Keratinocyte (primary cell): ENCODE measurements at places on chromosomes 13 and 19.

- H3K36me3 ChIP-seq = no peaks in the 10 kb centered on the region
- no peaks in the 10 kb centered on the region for H3K27me3 ChIP-seq
- H3K4me3 ChIP-seq = no peak overlapping the region
- no peak overlapping the region for H3K27ac ChIP-seq
- H3K4me1 ChIP-seq = peaks cover 7% of the 10 kb centered on the region
Observed at GRCh38 chr13:105804561-105805190, 730.8 kb downstream of the EFNB2 start.

DNA sequence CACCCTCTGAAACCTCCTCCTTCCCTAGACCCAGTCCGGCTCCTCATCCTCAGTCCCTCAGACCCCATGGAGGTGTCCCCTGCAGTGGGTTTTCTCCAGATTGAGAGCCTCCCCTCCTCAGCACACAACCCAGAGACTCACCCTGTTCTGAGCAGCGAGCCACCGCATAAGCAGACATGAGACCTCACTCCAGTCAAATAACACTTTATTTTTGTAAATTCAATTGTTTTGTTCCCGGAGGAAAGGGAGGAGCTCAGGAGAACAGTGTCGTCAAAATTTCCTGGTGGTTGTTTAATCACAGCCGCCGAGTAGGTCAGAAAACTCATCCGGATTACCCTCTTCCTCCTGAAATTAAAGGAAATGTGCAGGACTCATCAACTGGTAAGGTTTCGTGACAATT lies 57.5 kb downstream of the ERICH4 start:
- no peak overlapping the region for H3K27ac ChIP-seq
- no peaks in the 10 kb centered on the region for H3K36me3 ChIP-seq
- H3K27me3 ChIP-seq = no peaks in the 10 kb centered on the region

- peak within 1 kb of the TSS; percentile 58 for H3K27ac ChIP-seq
- H3K27me3 ChIP-seq = no peaks in the 10 kb centered on the region
- peak; percentile 50 for DNase-seq
- H3K4me1 ChIP-seq = peaks cover 3% of the 10 kb centered on the region
- H3K36me3 ChIP-seq = no peaks in the 10 kb centered on the region
- H3K4me3 ChIP-seq = peak within 1 kb of the TSS; percentile 45
Observed at GRCh38 chr19:57769345-57770131, at the start of gene ZNF586. TSS of gene ZNF586 (plus strand) at chr19:57769676. CDS start at chr19:57769843, 167 bp downstream.

GRCh38 chr13:33229446-33230177 lies 55.9 kb downstream of the STARD13 start:
- H3K4me3 ChIP-seq = no peak overlapping the region
- peaks cover 46% of the 10 kb centered on the region for H3K4me1 ChIP-seq
- peaks cover 6% of the 10 kb centered on the region for H3K36me3 ChIP-seq
- no peaks in the 10 kb centered on the region for H3K27me3 ChIP-seq

DNA sequence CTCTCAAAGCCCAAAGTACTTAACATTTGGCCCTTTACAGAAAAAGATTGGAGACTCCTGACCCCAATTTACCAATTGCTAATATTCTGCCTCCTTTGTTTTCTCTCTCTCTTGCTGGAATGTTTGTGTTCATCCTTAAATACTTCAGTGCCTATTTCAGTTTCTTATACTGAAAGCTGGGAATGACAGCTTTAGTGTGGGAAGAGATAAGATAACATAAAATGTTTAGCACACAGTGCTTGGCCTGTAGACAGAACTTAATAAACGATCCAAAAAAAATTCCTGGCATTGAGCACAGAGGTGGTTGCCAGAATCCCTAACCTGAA lies 3.0 kb upstream of the PLEKHF1 start:
- peak overlapping the region; percentile 31 for H3K4me3 ChIP-seq
- H3K27ac ChIP-seq = peak overlapping the region; percentile 94
- no peaks in the 10 kb centered on the region for H3K27me3 ChIP-seq
- no peak for DNase-seq
- peaks cover 39% of the 10 kb centered on the region for H3K4me1 ChIP-seq
- no peaks in the 10 kb centered on the region for H3K36me3 ChIP-seq

- H3K4me3 ChIP-seq = no peak overlapping the region
- no peaks in the 10 kb centered on the region for H3K27me3 ChIP-seq
- peaks cover under 1% of the 10 kb centered on the region for H3K36me3 ChIP-seq
- no peaks in the 10 kb centered on the region for H3K4me1 ChIP-seq
- DNase-seq = no peak
Observed at GRCh38 chr13:50955241-50955640, 45.6 kb downstream of the RNASEH2B start.

DNA sequence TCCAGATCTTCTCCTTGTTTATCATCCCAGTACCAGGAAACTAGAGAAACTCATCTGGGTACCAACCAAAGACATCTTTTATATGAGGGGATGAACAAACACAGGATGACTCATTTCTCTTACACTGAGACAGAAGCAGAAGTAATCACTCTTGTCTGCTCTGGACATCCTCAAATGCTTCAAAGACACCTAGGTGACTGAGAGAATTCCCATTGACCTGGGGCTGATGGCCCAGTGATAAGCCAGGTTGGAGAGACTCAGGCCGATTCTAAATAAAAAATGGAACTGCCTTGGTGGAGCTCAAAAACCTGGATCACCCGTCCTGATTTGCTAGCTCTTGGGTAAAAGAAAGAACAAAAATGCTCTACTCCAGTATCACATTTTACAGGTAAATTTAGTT lies 182.2 kb downstream of the ZNF486 start:
- no peak overlapping the region for H3K27ac ChIP-seq
- H3K27me3 ChIP-seq = no peaks in the 10 kb centered on the region
- no peaks in the 10 kb centered on the region for H3K4me1 ChIP-seq
- no peak overlapping the region for H3K4me3 ChIP-seq
- no peaks in the 10 kb centered on the region for H3K36me3 ChIP-seq

- H3K27ac ChIP-seq = peak overlapping the region; percentile 52
- H3K36me3 ChIP-seq = peaks cover 19% of the 10 kb centered on the region
- peaks cover 72% of the 10 kb centered on the region for H3K4me1 ChIP-seq
- no peak overlapping the region for H3K4me3 ChIP-seq
Observed at GRCh38 chr19:15294561-15294990, 37.8 kb downstream of the BRD4 start.

DNA sequence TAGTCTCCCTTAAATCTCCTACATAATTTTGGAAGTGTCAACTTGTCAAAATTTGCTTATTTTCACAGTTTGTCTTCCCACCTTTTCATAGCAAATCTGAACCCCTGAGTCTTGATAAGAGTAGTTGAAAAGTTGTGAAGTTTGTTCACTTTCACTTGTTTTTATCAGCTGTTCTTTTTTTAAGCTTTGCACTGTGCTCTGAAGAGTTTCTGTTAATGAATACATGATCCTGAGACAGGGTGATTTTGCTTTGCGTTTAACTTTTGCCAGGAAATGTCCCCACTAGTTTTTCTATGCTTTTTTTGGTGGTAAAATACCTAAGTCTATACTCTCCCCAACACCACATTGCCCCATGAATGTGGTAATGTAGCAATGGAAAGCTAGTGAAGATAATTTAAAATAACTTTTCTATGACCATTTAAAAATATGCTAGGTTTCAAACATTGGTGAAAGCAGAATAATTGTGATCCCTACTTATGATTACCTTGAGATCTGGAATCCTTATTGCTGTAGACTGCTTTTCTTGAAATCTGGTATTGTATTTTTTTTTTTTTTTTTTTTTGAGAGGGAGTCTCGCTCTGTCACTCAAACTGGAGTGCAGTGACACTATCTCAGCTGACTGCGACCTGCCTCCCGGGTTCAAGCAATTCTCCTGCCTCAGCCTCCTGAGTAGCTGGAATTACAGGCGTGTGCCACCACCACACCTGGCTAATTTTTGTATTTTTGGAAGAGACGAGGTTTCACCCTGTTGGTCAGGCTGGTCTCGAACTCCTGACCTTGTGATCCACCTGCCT lies 5.4 kb downstream of the NUP58 start:
- no peak overlapping the region for H3K4me3 ChIP-seq
- no peaks in the 10 kb centered on the region for H3K27me3 ChIP-seq
- peaks cover 16% of the 10 kb centered on the region for H3K36me3 ChIP-seq
- H3K27ac ChIP-seq = no peak overlapping the region

DNA sequence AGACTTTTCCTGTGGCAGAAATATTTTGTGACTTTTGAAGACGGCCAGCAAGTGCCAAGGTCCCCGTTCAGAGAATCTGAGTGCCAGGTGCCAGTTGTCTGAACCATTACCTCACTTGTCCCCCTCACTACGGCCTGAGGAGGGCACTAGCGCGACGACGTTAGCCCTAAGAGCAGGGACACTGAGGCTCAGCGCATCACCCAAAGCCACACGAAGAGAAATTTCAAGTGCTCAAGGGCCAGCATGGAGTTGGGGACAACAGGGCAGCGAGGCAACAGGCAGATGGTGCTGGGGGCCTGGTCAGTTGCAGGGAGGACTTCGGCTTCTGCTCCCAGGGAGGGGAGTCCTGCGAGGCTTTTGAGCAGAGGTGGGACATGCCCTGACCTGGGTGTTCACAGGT lies 9.5 kb upstream of the TYK2 start:
- no peak overlapping the region for H3K27ac ChIP-seq
- H3K36me3 ChIP-seq = peaks cover 21% of the 10 kb centered on the region
- no peaks in the 10 kb centered on the region for H3K27me3 ChIP-seq
- no peaks in the 10 kb centered on the region for H3K4me1 ChIP-seq
- DNase-seq = no peak

- H3K4me1 ChIP-seq = no peaks in the 10 kb centered on the region
- H3K27ac ChIP-seq = no peak overlapping the region
- DNase-seq = no peak
- H3K4me3 ChIP-seq = no peak overlapping the region
Observed at GRCh38 chr13:84358601-84359000, 476.3 kb upstream of the SLITRK1 start.

DNA sequence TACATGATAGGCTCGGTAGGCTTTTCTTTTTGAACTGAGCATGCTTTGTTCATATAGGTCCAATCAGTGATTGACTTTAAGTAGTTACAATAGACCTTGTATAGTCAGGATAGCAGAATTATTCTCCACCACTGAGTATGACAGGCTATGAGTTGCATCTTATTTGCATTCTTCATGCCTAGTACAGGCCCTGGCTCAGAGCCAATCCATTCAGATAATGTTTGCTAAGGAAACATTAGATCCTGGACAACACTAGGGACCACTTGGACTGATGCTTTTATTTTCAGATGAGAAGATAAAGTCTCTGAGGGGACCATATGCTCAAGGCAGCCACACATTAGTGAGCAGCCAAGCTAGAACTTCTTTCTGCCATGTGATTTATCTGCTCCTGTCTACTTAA lies 133.9 kb downstream of the KL start:
- no peak overlapping the region for H3K4me3 ChIP-seq
- no peaks in the 10 kb centered on the region for H3K4me1 ChIP-seq
- H3K27ac ChIP-seq = no peak overlapping the region
- H3K36me3 ChIP-seq = peaks cover 4% of the 10 kb centered on the region

DNA sequence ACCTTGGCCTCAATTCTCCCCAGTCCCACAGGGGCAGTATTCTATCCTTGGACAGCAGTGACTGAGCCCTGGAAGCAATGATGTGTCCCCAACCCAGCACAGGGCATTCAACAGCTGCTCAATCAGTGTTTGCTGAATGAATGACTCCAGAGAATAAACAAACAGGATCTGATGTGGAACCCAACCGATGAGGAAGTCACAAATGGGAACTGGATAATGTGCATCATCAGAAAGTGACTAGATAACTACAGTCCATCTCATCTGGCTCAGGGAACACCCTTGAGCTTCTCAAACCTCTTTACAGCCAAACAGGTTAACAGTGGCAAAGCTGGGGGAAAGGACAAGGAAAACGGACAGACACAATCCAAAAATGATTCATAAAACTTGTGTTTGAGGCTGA lies 8.2 kb downstream of the SLC25A30 start:
- H3K36me3 ChIP-seq = peaks cover 37% of the 10 kb centered on the region
- DNase-seq = no peak
- no peak overlapping the region for H3K4me3 ChIP-seq

DNA sequence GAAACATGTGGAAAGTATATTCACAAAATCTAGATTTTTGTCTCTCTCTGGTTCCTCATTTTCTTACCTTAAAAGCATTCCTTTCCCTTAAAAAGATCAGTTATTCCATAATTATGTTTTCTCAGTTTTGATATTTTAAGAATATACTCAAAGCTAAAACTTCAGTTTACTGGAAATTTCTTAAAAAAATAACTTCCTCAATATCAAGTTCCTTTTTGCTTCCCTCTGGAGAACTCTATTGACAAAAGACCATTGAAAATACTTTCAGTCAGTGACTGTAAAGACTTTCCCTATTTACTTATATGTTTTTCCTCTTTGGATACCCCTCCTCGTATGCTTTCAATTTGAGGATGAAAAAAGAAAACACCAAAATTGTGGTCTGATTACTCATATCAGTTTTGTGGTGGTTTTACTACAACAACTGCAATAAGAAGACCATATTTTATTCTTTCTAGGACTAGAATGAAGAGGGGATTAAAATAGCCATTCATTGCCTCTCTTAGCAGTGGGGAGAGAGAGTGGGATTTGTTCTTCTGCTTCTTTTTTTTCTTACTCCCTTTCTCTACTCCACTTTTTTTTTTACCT lies 113.2 kb downstream of the ESD start:
- H3K36me3 ChIP-seq = peaks cover 4% of the 10 kb centered on the region
- H3K4me3 ChIP-seq = no peak overlapping the region
- no peak for DNase-seq
- no peak overlapping the region for H3K27ac ChIP-seq
- peaks cover 19% of the 10 kb centered on the region for H3K4me1 ChIP-seq

- H3K4me1 ChIP-seq = no peaks in the 10 kb centered on the region
- no peak for DNase-seq
- H3K27me3 ChIP-seq = peaks cover 6% of the 10 kb centered on the region
- H3K4me3 ChIP-seq = no peak overlapping the region
- no peak overlapping the region for H3K27ac ChIP-seq
Observed at GRCh38 chr13:94351292-94351990, 128.0 kb downstream of the DCT start.

- no peak overlapping the region for H3K4me3 ChIP-seq
- DNase-seq = no peak
- H3K36me3 ChIP-seq = no peaks in the 10 kb centered on the region
- no peak overlapping the region for H3K27ac ChIP-seq
Observed at GRCh38 chr19:1451916-1452801, 2.2 kb downstream of the APC2 start.

- no peak overlapping the region for H3K4me3 ChIP-seq
- DNase-seq = no peak
- H3K4me1 ChIP-seq = peaks cover 5% of the 10 kb centered on the region
- no peak overlapping the region for H3K27ac ChIP-seq
Observed at GRCh38 chr19:11494634-11495285, 10.9 kb downstream of the ZNF653 start.

DNA sequence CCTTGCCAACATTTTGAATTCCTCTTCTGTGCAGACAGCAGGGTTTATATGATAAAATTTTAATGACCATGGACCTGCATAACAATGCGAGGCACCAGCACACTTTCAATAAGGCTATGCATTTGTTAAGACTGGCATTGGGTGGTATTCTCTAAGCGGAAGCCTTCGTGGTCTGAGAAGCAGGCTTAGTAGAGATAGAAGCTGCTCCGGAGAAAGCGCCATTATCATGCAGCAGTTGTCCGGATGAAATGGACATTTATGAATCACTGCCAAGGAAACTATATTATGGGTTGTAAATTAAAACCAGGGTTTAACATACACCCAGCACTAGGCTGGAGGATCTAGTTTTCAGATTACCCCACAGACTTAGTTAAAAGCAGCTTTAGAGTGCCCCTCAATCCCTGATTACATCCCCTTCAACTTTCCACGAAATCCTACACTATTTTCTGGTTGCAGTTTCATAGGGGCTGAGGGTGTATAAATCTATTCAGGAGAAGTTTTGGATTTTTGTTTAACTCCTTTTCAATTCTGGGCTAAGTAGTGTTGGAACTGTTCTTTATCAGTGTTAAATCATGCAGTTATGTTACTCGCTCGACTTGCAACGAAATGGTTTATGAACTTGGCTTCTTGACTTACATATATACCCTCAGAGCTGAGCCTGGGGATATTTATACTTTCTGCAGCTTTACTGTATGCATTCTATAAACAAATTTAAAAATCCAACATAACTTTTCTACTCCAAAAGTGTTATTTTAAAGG lies 193.3 kb downstream of the PCDH9 start:
- no peak for DNase-seq
- no peak overlapping the region for H3K27ac ChIP-seq
- H3K4me1 ChIP-seq = no peaks in the 10 kb centered on the region
- H3K4me3 ChIP-seq = no peak overlapping the region
